Activated CD4-positive, alpha-beta T cell treated with anti-CD3 and anti-CD28 coated beads, Interleukin-2, amount 50 U/mL, for 1 hour (primary cell): ENCODE measurements at places on chromosomes 2 and 18.

GRCh38 chr2:133768256-133768655, 200.0 kb upstream of the NCKAP5 start:
- no peak for DNase-seq

DNA sequence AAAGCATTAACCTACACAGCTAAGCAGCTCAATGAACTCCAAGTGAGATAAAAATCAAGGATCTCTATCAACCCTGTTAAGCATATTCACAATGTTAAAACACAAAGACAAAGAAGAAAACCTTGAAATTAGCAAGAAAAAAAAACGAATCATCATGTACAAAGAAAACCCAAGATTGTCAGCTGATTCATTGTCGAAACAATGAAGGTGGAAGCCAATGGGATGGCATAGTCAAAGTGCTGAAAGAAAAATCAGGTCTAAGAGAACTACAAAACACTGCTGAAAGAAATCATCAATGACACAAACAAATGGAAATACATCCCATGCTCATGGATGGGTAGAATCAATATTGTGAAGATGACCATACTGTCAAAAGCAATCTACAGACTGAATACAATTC, 32.5 kb downstream of the NMS start:
- DNase-seq, result no peak

GRCh38 chr2:176710657-176711186, 441.5 kb downstream of the MTX2 start:
- no peak for DNase-seq

- no peak for DNase-seq
Measured at GRCh38 chr2:157107877-157108276, 149.6 kb upstream of the GALNT5 start.

DNA sequence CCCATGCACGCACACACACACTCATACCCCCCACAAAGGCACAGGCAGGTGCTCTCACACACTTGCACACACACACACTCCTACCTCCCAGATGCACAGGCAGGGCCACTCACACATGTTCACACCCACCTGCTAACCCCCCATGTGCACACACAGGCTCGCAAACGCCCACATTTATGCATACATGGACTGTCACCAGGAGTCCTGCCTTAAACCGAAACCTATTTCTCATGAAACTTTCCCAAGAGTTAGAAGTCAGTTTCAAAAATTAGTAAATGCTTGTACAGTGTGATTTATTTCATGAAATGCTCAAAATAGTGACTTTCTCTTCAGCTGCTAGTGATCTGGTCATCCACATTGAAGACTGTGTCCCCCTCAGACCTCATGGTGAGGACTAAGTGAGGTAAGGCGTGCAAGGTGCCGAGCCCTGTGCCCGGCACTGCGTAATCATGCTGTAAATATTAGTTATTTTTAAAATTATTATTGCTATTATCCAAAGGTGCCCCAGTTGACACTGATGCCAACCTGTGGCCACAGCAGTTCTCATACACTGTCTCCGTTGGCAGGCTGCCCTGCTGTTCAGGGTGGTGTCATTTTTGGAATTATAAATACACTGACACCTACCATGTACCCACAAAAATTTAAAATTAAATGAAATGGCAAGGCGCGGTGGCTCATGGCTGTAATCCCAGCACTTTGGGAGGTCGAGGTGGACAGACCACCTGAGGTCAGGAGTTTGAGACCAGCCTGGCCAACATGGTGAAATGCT, 12.4 kb downstream of the CNNM4 start:
- no peak for DNase-seq
